ENCODE measurements at places on chromosomes 11 and 22.

- no peak for DNase-seq
These were observed 345.7 kb upstream of the NARS2 start for GRCh38 chr11:78920329-78920728.

DNA sequence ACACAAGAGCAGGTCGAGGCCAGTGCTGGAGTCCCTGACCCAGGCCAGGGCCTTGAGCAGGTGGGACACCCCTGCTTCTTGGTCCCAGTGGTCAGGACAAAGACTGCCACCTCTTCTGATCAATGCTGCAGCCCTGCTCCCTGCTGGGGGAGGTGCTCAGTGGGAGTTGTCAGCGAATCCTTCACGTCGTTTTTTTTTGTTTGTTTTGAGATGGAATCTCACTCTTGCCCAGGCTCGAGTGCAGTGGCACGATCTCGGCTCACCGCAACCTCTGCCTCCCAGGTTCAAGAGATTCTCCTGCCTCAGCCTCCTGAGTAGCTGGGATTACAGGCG lies 34.7 kb downstream of the NUP50 start:
- no peak for DNase-seq

DNA sequence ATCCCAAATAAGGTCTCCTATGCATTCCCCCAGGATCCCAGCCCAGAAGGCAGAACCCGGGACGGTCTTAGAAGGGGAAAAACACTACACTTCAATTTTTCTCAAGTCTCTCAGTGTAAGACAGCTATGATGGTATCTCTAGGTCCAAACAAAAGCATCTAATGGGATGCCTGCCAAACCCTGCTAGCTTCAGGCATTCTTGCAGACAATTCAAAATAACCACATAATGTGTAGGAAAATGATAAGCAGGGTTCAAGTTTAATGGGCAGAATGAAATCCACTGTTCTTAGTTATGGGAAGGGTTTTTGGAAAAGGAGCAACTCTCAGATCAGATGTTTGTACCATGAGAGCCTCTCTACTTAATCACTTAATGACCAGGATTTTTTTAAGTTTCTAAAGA lies 119.8 kb upstream of the ANO1 start:
- no peak for DNase-seq

DNA sequence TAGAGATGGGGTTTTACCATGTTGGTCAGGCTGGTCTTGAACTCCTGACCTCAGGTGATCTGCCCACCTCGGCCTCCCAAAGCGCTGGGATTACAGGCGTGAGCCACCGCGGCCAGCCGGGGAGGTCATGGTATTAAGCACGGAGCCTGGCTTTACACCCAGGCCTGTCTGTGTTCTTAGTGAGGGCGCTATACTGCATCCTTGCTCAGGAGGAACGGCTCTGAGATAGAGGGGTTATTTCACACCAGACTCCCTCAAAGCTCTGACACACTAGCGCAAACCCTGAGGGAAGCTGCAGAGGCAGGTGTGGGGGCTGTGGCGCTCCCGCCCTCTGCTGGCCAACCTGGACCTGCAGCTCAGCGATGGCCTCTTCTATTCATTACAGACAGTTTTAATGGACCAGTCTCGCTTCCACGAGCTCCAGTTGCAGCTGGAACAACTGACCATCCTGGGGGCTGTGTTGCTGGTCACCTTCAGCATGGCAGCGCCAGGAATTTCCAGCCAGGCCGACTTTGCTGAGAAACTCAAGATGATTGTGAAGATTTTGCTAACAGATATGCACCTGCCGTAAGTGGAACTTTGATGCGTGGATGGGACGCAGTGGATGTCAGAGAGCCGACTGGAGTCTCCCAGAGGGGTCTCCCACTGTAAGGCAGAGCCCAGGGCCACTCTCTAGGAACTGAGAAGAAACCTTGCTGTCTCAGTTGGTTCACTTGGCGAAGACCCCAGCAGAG lies 26.2 kb downstream of the TCP11L1 start:
- DNase-seq = peak; percentile 26

DNA sequence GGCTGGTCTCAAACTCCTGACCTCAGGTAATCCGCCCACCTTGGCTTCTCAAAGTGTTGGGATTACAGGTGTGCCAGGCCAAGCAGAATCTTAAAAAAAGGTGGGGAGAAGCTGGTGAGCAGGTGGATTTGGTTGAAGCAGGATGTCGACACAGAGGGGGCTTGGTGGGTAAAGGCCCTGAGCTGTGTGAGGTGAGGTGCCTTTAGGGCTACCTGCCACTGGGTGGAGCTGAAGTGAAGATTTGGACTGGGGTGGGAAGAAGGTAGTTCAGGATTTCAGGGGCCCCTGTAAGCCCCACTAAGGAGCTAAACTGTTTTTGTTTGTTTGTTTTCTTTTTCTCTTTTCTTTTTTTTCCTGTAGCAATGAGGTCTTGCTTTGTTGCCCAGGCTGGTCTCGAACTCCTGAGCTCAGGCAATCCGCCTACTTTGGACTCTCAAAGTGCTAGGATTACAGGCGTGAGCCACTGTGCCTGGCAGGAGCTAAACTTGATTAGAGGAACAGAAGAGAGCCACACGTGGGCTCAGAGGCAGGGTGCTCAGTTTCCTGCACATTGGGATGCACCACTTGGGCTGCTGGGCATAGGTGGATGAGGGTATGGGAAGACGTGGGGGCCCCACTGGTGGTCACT lies 6.0 kb downstream of the P2RX6 start:
- DNase-seq = no peak

DNA sequence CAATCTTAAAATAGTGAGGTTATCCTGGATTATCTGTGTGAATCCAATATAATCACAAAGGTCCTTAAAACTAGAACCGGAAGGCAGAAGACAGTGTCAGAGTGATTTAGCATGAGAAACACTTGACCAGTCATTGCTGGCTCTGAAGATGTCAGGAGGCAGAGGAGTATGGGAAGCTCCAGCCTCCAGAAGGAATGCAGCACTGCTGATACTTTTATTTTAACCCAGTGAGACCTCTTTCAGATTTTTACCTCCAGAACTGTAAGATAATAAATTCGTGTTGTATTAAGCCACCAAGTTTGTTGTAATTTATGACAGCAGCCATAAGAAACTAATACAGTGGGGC lies 134.4 kb upstream of the ZC3H12C start:
- DNase-seq = no peak

- DNase-seq = no peak
These were observed 88.9 kb downstream of the RASSF10 start for GRCh38 chr11:13098063-13098462.

DNA sequence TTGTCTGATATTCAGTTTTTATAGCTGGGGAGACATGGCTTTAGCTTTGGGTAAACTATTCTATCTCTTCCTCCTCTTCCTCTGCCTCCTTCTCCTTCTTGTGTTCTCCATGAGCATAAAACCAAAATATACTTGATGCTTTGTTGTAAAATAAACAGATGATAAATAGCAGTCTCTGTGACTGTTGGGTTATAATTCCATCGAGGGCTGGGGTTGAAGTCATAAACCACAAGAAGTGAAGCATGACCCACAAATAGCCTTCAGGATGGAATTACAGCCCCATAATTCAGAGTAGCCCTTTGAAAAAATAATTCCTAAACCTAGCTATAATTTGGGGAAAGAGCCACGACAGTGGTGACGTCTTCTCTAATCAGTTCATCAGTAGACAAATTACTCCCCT lies 177.7 kb downstream of the SNX19 start:
- no peak for DNase-seq
